Cardiac ventricle fibroblast (primary cell): ENCODE measurements at places on chromosomes 7 and 10. TPM values are rescaled to one million over a fixed set of nuclear protein-coding genes. Genes with fewer than 3 reads are reported as not detected.

The LRRN3 gene
- 0.87 and 7.9 TPM in 2 replicates for total RNA-seq

The FOXI2 gene
- not detected in 2 replicates for total RNA-seq

The MUC3A gene
- total RNA-seq, result not detected in 2 replicates

The PLAC9 gene
- 116 and 174 TPM in 2 replicates for total RNA-seq

The ZPBP gene
- not detected in 2 replicates for total RNA-seq

The GPR141 gene
- not detected in 2 replicates for total RNA-seq
